ENCODE measurements at places on chromosomes 11 and 22.

DNA sequence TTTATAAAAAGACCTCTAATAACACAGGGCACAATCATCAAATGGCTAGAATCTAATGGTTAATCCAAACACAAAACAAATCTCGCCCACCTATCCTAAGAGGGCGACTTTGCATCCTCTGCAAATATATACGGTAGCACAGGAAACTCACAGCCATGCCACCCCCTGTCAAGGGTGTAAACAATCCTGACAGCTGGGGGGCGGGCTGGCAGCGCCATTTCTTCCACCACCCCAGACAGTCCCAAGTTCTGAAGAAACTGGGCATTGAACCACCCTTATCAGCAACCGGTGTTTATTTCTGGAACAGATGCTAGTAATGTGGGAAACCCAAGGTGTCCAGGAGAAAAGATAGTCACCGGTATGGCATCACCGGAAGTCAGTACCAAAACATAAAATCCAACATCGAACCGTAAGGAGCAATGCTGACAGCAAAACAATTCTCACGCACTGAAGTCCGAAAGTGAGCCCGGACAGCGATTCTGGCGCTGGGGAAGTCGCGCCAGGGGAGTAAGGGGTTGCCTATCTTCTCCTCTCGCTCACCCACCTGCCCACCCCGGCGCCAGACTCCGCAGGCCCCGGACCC lies 825 bp downstream of the FBXO3 start:
- DNase-seq, result no peak

DNA sequence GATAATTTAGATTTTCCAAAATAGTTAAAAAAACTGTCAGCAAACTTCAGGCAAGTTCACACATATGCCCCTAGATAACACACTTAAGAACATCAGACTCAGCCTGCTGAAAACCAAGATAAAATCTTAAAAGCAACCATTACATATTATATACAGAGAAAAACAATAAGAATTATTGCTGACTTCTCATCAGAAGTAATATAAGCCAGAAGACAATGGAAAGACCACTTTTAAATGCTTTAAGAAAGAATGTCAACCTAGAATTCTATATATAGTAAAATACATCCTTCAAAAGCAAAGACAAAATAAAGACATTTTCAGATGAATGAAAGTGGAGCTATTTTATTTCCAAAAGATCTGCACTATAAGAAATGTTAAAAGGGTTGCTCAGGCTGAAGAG lies 37.8 kb upstream of the SC5D start:
- DNase-seq, result no peak

GRCh38 chr11:454043-454442 lies 4.0 kb downstream of the PTDSS2 start:
- no peak for DNase-seq

DNA sequence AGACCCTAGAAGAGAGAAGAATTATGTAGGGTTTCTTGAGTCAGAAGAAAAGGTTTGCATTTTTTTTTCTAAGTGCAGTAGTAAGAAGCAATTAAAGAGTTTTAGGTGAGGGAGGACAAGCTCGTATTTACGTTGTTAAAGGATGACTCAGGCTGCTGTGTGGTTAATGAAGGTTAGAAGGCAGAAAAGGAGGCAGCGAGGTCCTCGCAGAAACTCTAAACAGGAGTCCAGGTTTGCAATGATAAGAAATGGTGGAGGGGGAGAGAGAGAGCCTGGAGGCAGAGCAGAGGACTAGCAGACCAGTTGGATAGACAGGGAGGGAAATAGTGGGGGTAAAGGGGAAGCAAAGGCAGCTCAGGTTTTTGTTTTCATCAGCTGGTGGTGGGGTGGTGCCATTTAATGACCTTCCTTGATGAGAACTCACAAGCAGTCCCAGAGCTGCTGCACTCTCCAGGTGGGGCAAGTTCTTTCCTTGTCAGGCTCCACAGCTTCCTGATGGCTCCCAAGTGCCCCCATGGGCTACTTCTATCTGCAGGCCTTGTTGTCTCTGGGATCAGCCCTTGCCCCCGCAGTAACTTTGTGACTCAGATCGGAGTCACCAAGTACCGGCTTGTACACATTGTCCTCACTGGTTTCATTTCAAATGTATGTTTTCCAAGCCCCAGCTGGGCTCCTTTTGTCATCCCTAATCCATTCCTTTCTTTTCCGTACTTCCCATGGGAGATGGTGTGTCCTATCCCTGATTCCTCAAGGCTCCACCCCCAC lies 8.3 kb upstream of the INSC start:
- no peak for DNase-seq

DNA sequence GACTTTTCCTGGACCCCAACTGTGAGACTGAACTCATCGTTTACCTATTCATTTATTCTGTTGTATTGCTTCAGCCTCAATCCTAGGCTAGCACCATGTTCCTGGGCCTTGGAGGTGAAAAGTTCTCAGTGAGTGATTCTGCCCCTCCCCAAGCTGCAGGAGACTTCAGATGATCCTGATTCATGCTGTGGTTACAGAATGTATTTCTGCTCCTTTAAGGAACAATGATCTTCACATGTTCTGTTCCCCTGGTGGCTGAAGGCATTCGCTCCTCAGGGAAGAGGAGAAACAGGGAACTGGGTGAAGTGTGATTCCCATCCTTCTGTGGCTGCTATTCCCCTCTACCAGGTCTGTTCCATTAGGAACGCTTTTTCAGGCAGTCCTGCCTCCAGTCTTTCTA lies 2.4 kb downstream of the OR52E1 start:
- no peak for DNase-seq

DNA sequence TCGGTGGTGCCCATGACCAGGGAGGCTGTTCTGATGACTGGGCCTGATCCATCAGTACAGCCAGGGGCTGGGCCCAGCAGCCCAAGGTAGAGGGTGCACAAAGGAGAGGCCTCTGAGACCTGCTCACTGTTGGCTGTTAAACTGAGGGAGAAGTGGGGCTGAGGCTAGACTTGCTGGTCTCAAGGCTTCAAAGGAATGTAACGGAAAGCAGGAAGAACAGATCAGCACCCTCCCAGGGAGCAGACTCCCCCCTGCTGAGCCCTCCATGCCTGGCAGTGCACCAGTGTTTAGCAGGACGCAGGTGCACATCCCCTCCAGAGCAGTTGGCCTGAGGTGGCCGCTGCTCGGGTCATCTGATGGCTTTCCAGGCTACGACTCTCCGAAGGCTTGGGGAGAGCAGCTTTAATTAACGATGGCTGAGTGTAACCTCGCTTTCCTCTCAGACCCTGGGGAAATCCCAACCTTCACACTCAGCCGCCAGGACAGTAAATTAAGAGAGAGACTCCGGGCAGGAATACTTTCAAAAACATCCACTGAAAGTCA lies 255.7 kb upstream of the NARS2 start:
- DNase-seq, result no peak

DNA sequence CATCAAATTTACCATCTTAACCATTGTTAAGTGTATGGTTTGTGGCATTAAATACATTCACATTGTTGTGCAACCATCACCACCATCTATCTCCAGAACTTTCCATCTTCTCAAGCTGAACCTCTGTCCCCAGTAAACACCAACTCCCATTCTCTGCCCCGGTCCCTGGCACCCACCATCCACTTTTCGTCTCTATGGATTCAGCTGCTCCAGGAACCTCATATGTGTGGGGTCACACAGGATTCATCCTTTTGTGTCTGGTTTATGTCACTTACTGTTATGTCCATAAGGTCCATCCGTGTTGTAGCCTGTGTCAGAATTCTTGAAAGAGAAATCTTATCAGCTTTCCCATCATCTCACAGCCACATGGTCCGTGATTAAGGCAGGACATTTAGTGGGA lies 16.3 kb downstream of the TSPAN32 start:
- no peak for DNase-seq

- DNase-seq, result no peak
Measured at GRCh38 chr22:35921777-35922176, 106.8 kb downstream of the RBFOX2 start.

- no peak for DNase-seq
Measured at GRCh38 chr11:32705309-32706033, 89.0 kb downstream of the CCDC73 start.

- no peak for DNase-seq
Measured at GRCh38 chr11:119807841-119808240, 78.8 kb upstream of the NECTIN1 start.

- DNase-seq, result no peak
Measured at GRCh38 chr11:119663279-119663678, 65.7 kb downstream of the NECTIN1 start.

DNA sequence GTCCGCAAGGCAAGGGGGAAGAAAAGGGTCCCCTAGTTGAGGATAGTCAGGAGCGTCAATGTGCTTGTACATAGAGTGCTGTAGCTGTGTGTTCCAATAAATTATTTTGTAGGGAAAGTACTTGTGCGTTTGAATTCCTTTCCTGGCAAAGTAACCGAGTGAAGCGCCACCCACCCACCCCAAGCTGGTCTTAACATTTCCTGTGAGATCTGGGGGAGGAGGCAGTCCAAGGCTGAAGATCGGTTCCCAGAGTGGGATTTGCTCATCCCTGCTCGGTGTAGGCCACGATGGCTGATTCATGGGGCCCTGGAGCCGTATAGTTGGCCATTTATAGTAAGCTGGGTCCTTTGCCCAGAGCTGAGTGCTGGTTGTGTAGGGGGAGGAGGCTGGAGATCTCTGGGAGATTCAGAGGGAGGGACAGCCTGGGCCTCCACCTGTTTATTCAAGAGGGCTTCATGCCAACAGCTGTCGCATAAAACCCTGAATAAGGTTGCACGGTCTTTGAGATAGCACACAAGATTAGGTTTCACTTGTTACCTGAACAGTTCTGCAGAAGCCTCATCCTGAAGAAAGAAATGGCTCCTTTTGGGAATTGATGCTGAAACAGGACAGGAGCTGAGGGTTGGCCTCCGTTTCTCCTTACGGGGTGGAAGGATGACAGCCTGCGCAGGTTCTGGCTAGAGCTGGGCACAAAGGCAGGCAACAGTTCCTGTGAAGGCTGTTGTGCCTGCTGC lies 2.4 kb downstream of the ATF4 start:
- no peak for DNase-seq

- no peak for DNase-seq
Measured at GRCh38 chr22:39250131-39250530, 5.3 kb upstream of the PDGFB start.

DNA sequence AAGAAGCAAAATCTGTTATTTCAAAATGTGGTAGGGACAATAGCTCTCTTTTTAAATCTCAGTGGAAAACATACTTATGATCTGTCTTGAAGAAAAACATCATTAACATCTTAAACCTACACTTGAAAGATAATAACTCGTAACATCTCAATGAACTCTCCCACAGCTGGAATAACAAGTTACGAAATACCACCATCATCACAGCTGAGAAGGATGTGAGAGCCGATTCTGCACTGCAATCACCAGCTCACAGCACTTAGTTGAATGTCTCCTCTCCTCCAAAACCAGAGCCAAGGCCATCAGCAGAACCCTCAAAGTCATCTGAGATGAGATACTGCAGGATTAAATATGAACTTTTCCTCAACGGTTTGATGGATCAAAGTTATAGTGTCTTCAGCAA lies 124.3 kb downstream of the ARHGAP20 start:
- DNase-seq, result no peak

DNA sequence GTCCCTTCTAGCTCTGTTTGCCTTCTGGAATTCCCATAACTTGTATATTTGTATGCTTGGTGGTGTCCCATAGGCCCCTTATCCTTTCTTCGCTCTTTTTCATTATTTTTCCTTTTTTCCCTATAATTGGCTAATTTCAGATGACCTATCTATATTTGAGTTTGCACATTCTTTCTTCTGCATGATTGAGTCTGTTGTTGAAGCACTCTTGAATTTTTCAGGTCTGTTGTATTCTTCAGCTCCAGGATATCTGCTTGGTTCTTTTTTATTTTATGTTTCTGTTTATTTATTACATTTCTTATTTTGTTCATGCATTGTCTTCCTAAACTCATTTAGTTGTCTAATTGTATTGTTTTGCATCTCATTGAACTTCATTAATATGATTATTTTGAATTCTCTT lies 28.0 kb downstream of the NCAM1 start:
- DNase-seq, result no peak

DNA sequence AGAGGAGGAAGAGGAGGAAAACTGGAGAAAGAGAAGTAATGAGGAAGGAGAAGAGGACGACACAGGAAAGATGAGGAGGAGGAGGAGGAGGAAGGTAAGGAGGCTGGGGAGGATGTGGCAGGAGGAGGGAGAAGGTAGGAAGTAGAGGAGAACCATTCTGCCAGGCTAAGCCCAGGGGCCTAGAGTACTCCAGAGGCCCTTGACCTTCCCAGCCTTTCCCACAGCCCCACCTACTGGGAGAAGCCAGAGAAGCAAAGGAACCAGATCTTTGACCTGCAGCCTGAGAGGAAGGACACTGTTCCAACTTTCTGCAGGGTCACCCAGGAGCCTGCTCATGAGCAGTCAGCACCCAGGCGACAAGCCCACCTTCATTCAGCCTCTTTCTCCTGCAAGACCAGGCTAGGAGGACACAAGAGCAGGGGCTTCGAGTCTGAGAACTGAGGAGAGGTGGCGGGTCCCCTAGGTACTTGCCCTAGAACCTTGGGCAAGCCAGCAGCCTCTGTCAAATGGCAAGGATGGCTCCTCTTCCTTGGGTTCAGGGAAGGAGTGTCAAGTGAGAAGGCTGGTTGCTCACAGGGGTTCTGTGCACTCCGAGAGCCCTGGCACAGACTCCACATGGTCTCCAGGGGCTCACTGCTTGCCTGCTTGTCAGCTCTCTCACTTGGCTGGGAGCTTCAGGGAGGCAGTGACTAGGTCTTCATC lies 27.9 kb upstream of the OAF start:
- no peak for DNase-seq

DNA sequence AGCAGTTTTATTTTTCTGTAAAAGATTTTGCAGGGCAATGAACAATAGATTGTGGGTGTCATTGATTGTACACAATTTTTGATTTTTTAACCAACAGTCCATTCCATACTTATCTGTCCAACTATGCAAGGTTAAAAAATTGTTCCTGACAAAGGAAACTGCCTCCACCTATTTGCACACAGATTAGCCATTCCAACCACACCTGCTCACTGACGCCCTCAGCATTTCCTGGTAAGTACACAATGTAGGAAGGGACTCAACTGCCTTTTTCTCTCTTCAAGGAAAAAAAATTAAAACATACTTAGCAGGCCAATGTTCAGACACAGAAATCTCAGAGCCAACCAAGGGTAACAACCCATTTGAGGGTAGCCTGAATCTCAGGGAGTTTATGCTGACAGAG lies 4.3 kb upstream of the FUT4 start:
- no peak for DNase-seq

- DNase-seq, result no peak
Measured at GRCh38 chr11:66071381-66071801, 1.3 kb downstream of the PACS1 start.

DNA sequence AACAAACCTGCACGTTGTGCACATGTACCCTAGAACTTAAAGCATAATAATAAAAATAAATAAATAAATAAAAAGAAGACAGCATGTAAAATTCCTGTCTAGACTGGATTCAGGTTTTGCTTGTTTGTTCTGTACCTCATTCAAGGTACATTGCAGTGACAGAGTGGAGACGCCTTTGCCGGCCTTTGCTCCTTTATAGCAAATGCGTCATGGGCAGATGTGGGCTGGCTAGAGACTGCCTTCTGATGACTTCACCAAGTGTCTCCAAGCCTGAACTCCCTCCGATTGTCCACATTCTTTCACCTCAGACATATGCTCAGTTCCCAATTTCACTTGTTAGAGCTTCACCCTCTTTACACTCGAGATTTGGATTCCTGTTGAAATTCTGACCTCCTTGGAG lies 147.8 kb upstream of the ARHGAP20 start:
- no peak for DNase-seq

Measured in SK-N-MC (cell line).